ENCODE measurements at places on chromosomes 3 and 15.

DNA sequence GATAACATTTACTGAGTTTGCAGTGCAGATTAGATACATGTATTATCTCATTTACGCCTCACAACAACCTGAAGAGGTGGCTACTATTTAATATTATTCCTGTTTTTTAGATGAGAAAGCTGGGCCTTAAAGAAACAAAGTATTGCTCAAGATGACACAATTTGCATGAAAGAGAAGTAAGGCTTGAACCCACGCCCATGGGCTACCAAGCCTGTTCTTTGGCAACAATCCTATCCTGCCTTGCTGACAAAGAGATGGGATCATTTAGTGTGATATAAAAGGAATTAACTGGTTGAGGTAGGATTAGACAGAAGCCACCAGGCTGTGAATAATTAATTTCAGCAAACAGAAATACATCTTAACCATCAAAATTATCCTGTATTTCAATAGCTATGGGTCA lies 9.2 kb upstream of the LDHAL6B start:
- H3K4me1 ChIP-seq = no peaks in the 10 kb centered on the region
- H3K27me3 ChIP-seq = no peaks in the 10 kb centered on the region
- no peak overlapping the region for H3K4me3 ChIP-seq
- DNase-seq = no peak
- H3K27ac ChIP-seq = no peak overlapping the region

- H3K4me3 ChIP-seq = no peak overlapping the region
- no peak for DNase-seq
- H3K27me3 ChIP-seq = no peaks in the 10 kb centered on the region
Observed at GRCh38 chr3:136942803-136943202, 15.0 kb upstream of the IL20RB start.

DNA sequence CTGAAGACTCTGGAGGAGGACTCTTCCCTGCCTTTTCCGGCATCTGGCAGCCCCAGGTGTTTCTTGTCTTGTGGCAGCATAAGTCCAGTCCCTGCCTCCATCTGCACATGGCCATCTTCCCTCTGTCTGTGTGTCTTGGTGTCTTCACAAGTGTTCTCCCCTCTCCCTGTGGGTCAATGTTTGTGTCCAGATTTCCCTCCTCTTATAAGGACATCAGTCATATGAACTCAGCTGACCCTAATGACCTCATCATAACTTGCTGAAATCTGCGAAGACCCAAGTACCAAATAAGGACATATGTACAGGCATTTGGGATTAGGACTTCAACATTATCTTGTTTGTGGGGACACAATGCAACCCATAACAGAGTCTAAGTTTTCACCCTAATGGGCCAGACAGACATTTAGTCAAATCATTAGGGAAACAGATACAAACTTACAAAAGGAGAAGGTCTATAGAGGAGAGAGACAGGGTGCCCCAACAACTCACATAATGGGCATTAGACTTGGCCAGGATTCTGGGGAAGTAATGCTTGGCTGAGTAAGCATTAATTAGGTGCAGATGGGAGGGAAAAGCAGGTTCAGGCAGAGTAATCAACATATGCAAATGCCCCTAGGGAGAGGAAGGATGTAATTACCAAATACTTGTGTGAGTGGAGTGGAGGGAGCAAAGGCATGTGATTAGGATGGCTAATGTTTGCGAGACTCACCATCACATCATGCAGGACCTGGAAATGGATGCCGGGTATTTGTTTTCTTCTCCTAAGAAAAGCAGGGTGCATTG lies 372.8 kb upstream of the TBL1XR1 start:
- no peak overlapping the region for H3K27ac ChIP-seq
- no peak for DNase-seq
- H3K4me3 ChIP-seq = no peak overlapping the region
- no peaks in the 10 kb centered on the region for H3K36me3 ChIP-seq
- no peaks in the 10 kb centered on the region for H3K27me3 ChIP-seq

GRCh38 chr3:156216216-156216615 lies 95.8 kb downstream of the KCNAB1 start:
- no peaks in the 10 kb centered on the region for H3K36me3 ChIP-seq
- DNase-seq = no peak
- no peak overlapping the region for H3K27ac ChIP-seq
- peaks cover 2% of the 10 kb centered on the region for H3K4me1 ChIP-seq
- H3K4me3 ChIP-seq = no peak overlapping the region

GRCh38 chr3:5271372-5271683 lies 83.8 kb downstream of the EDEM1 start:
- no peak overlapping the region for H3K4me3 ChIP-seq
- H3K4me1 ChIP-seq = no peaks in the 10 kb centered on the region
- no peaks in the 10 kb centered on the region for H3K27me3 ChIP-seq
- DNase-seq = no peak

DNA sequence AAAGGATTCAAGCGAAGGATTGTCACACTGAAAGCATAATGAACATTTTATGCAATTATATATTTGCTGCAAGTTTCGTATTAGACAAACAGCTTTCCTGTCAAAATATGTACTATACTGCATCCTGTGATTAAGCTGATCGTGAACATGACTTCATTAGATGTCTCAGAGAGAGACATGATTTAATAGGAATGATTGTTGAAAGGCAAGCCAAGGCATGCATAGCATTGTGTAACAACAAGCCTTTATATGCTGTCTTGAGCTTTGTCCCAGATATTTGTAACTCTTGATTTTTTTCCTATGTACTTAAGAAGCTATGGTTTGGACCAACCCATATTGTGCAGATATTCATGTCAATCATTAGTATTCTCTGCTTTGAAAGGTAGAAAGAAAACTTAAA lies 309.1 kb downstream of the KCNH8 start:
- no peaks in the 10 kb centered on the region for H3K27me3 ChIP-seq
- H3K4me3 ChIP-seq = no peak overlapping the region

- H3K27me3 ChIP-seq = no peaks in the 10 kb centered on the region
- no peak for DNase-seq
- H3K27ac ChIP-seq = no peak overlapping the region
- no peaks in the 10 kb centered on the region for H3K36me3 ChIP-seq
- peaks cover 17% of the 10 kb centered on the region for H3K4me1 ChIP-seq
Observed at GRCh38 chr3:125072301-125072700, 16.5 kb upstream of the HEG1 start.

DNA sequence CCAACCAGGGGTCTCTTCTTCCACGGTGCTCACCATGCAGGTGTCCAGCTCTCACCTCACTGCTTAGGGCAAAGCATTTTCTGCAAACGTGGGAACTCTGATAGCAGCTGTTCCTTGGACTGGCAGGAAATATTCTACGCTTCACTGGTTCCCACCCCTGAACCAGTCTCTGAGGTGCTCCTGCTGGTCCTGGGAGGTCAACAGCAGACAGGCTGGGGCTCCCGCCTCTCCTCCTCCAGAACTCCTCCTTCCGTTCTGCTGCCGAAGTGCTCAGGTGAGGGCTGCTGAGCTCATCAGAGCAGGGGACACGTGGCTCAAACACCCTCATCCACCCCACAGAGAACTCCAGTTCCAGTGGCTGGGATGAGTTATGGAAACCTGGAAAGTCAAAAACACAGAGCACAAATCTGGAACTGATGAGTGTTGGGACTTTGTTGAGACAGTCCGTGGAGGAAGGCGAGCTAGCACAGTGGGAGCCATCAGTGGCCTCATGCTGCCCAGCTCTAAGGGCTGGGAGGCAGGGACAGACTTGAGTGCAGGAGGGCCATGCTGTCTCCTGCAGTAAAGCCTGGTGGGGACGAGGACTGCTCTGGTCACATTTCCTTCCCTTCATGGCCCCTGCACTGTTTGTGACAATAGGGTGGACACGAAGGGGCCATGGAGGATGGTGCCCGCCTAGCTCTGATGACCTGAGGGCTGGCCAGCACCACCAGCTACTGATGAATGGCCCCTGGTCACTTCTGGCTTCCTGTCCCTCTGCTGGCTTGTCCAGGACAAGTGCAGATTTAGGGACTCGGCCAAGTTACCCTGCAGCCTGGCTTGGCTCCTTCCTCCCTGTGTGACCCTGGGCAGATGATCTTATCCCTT lies 137.8 kb downstream of the KLF13 start:
- no peaks in the 10 kb centered on the region for H3K4me1 ChIP-seq
- no peak overlapping the region for H3K27ac ChIP-seq
- peaks cover 5% of the 10 kb centered on the region for H3K27me3 ChIP-seq
- H3K36me3 ChIP-seq = no peaks in the 10 kb centered on the region
- no peak for DNase-seq

- H3K27me3 ChIP-seq = no peaks in the 10 kb centered on the region
- H3K4me3 ChIP-seq = no peak overlapping the region
- peaks cover 58% of the 10 kb centered on the region for H3K36me3 ChIP-seq
- no peak for DNase-seq
- no peak overlapping the region for H3K27ac ChIP-seq
Observed at GRCh38 chr3:27387625-27388024, 18.4 kb upstream of the NEK10 start.

Data from SK-N-SH (cell line).